ENCODE measurements at places on chromosomes 3 and 15. TPM values are rescaled to one million over a fixed set of nuclear protein-coding genes. Genes with fewer than 3 reads are reported as not detected.

IQCF5 gene
- not detected for total RNA-seq

TEX55 gene
- total RNA-seq: not detected

EBLN2 gene
- total RNA-seq: 8.9 TPM

CHRM5 gene
- not detected for total RNA-seq

PLAAT1 gene
- 0.23 TPM for total RNA-seq

NUP210 gene
- total RNA-seq: 0.30 TPM

BBS4 gene
- total RNA-seq: 21.5 TPM

GPR160 gene
- not detected for total RNA-seq

TERC gene
- 21.7 TPM for total RNA-seq

DZIP1L gene
- 25.2 TPM for total RNA-seq

CYP1A2 gene
- not detected for total RNA-seq

RARRES1 gene
- 43.9 TPM for total RNA-seq

HES1 gene
- total RNA-seq: 3.7 TPM

CFAP20DC gene
- 2.7 TPM for total RNA-seq

SRGAP3 gene
- 1.5 TPM for total RNA-seq

ZPLD1 gene
- 0.42 TPM for total RNA-seq

HIGD2B gene
- total RNA-seq: not detected

WDR49 gene
- 0.09 TPM for total RNA-seq

CCDC54 gene
- total RNA-seq: not detected

NMD3 gene
- total RNA-seq: 97.0 TPM

GPR15 gene
- total RNA-seq: not detected

CCR9 gene
- total RNA-seq: not detected

MME gene
- 670 TPM for total RNA-seq

FOXB1 gene
- not detected for total RNA-seq

CADM2 gene
- total RNA-seq: not detected

HRG gene
- not detected for total RNA-seq

ALS2CL gene
- 0.30 TPM for total RNA-seq

PODXL2 gene
- total RNA-seq: 10.9 TPM

SPATA12 gene
- not detected for total RNA-seq

EHHADH gene
- 2.4 TPM for total RNA-seq

RFTN1 gene
- total RNA-seq: 53.4 TPM

P2RY12 gene
- not detected for total RNA-seq

ALDH1A2 gene
- total RNA-seq: 0.30 TPM

RTP3 gene
- not detected for total RNA-seq

STAB1 gene
- total RNA-seq: 1.1 TPM

PXYLP1 gene
- total RNA-seq: 5.9 TPM

MYD88 gene
- 16.5 TPM for total RNA-seq

FEZF2 gene
- not detected for total RNA-seq

CLEC3B gene
- not detected for total RNA-seq
